Amygdala (tissue), 56 donors: ENCODE measurements at places on chromosomes 13 and 19.

GRCh38 chr19:33219261-33219815 lies 6.3 kb downstream of the SLC7A10 start:
- no peak for DNase-seq

- DNase-seq, result no peak
Observed at GRCh38 chr13:104833221-104833620, 1702.2 kb downstream of the EFNB2 start.

GRCh38 chr19:18684642-18684993 lies 1.1 kb downstream of the CRTC1 start:
- no peak for DNase-seq

GRCh38 chr19:10424011-10424637 lies 3.8 kb downstream of the PDE4A start:
- no peak for DNase-seq

DNA sequence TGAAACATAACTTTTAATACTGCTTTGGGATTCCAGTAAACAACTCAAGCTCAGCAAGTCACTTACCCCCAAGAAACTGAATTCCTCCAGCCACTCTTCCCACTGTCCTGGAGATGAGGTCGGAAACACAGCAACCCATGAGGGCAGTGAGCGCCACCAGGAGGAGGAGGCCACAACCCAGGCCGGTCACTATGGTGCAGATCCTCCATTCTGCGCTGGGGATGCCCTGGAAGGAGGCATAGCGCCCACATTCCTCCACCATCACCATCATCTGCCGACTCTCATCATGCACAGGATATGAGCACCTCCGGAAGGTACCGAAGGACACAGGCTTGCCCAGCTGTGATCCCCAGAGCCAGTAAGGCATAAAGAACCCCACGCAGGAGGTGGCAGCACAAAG lies 2.2 kb downstream of the LHFPL6 start:
- DNase-seq, result peak; percentile 7
